Epithelial cell of esophagus (primary cell): ENCODE measurements at places on chromosomes 12 and 14.

- DNase-seq: peak; percentile 2
These were observed 366.4 kb downstream of the IPO8 start for GRCh38 chr12:30329281-30329680.

- DNase-seq: no peak
These were observed 318.1 kb downstream of the LRIG3 start for GRCh38 chr12:58602179-58602578.

GRCh38 chr14:102908766-102909455, 13.6 kb upstream of the AMN start:
- DNase-seq: no peak

DNA sequence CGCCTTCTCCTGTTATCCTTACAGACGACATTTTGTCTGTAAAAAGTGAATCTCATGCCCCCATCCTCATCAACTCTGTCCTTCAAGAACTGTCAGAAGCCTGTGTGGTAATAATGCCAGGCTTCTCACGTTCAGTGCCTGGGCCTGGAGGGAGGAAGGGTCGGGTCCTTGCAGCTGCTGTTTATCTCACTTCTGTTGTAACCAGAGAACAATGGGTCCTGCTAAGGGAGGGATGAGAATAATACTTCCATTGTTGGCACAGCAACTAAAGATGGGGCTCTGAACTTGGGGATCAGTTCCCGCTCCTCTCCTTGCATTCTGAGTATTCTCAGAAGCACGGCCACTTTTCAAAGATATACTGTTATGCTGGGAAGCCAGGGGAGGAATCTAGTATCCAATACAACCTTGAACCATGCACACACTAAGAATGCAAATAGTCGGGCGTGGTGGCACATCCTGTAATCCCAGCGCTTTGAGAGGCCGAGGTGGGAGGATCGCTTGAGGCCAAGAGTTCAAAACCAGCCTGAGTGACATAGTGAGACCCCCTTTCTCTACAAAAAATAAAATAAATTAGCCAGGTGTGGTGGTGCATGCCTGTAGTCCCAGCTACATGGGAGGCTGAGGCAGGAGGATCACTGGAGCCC, 38.8 kb upstream of the NINJ2 start:
- DNase-seq: no peak

- no peak for DNase-seq
These were observed 42.4 kb downstream of the FAM186A start for GRCh38 chr12:50353869-50354593.

DNA sequence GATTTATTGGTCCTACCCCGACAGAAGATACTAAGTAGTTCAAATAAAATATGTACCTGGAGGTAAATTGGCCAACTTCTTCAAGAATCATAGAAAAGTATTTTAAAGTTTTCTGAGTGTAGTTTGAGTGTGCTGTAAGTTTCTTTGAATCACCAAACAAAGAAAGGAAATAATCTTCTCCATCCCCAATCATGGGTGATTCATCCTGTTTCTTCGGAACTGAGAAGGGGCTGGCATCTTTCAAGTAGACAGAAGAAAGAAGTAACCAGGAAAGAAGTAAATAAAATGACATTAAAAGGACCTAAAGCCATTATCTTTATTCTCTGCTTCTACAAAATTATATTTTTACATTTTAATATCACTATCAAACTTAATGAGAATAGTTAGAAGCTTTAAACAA, 6.8 kb downstream of the LMNTD1 start:
- DNase-seq: no peak

DNA sequence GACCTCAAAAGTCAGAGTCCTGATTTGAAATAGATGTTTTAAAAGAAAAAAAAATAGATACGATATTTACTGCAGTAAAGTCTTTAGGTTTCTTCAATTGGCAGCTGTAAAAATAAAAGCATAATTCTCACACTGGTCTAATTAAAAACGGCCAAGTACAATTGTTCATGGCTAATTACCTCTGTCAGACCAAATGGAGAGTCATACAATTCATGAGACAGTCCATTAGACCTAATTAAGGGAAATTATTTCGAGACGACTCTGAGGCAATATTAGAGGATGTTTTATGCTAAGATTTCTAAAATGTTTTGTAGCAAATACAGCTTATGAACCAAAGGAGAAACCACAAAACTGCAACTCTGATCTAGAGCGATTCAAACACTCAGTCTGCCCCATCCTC, 131.3 kb downstream of the PHLDA1 start:
- no peak for DNase-seq
